Central memory CD4-positive, alpha-beta T cell (primary cell): ENCODE measurements at places on chromosomes 5 and 9.

DNA sequence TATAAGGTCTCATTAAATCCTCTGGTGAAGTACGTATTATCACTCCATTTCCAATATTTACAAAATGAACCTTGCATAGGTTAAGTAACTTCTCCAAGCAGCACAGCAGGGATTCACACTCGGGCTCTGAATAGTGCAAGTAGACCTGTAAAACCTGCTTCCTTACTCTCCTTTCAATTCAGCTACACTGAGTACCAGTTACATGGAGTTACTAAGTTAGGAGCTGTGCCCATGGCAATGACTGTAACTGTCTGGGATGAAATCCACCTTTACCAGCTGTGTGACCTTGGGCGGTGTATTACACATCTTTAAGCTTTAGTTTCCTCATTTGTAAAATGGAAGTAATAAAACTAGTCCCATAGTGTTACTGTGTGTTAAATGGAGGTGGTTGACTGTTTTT, 15.9 kb upstream of the MOB3B start:
- no peak for DNase-seq

DNA sequence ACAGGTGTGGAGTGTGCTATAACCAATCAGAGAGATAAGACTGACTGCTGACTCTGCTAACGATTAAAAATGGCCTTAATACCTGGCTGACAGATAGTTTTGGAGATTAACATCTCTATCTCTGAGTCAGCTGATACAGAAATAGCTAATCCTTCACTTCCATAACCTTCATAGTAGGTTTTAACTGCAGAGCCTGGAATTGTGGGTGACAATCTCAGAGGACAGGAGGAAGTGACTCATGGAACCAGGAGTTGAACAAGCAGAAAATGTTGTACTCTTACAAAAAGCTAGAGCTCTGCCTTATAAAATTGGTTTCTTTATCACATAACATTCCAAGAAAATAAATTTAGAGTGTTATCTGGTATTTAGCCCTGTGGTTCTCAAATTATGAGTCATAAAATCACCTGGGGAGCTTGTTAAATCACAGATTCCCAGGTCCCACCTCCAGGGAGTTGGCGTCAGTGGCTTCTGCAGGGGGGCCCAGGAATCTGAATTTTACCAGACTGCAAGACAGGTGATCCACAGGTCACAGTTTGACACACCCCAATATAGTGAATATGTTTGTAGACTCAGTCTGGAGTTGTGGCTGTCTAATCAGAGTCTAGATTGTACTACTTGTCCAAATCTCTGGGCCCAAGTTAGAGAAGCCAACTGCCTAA, 44.4 kb upstream of the AFAP1L1 start:
- no peak for DNase-seq

GRCh38 chr9:87725356-87725899, 491 bp upstream of the CTSL start:
- no peak for DNase-seq

GRCh38 chr5:173198049-173198448, 37.0 kb downstream of the NKX2-5 start:
- no peak for DNase-seq

GRCh38 chr9:137786511-137786920, 91.1 kb upstream of the CACNA1B start:
- DNase-seq = no peak
